ENCODE measurements at places on chromosomes 5 and 9. TPM values are rescaled to one million over a fixed set of nuclear protein-coding genes. Genes with fewer than 3 reads are reported as not detected.
A peak's percentile ranks its signal among the peaks of the same experiment; 100 is the strongest.

USP20 gene
- 16.8 TPM for total RNA-seq

DNA sequence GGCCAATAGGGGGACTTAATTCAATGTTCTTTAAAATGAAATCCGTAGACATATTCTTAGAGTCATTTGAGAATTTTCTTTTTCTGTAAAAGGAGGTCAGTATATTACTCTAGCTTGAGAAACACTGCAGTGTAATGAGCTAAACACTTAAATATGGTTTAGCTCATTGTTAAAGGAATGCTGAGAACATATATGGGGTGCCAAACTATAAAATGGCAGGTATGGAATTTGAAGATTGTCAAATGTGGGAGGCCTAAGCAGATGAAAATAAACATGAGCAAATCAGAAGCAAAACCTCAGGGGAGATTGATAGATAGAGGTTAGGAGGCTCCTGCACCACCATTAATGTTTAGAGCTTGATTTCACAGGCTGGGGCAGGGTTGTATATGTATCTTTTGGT, 57.9 kb downstream of the STX17 start:
- H3K4me3 ChIP-seq: no peak overlapping the region
- no peaks in the 10 kb centered on the region for H3K36me3 ChIP-seq
- H3K4me1 ChIP-seq: peaks cover 18% of the 10 kb centered on the region
- DNase-seq: no peak
- H3K27ac ChIP-seq: no peak overlapping the region
- H3K27me3 ChIP-seq: no peaks in the 10 kb centered on the region

GRCh38 chr5:91699429-91699828, 316.3 kb upstream of the ARRDC3 start:
- H3K27me3 ChIP-seq: no peaks in the 10 kb centered on the region
- H3K4me3 ChIP-seq: no peak overlapping the region
- H3K4me1 ChIP-seq: no peaks in the 10 kb centered on the region
- no peaks in the 10 kb centered on the region for H3K36me3 ChIP-seq

- no peaks in the 10 kb centered on the region for H3K4me1 ChIP-seq
- H3K36me3 ChIP-seq: no peaks in the 10 kb centered on the region
- no peak overlapping the region for H3K27ac ChIP-seq
- H3K4me3 ChIP-seq: no peak overlapping the region
These were observed 10.6 kb upstream of the GPX8 start for GRCh38 chr5:55149308-55149795.

DNA sequence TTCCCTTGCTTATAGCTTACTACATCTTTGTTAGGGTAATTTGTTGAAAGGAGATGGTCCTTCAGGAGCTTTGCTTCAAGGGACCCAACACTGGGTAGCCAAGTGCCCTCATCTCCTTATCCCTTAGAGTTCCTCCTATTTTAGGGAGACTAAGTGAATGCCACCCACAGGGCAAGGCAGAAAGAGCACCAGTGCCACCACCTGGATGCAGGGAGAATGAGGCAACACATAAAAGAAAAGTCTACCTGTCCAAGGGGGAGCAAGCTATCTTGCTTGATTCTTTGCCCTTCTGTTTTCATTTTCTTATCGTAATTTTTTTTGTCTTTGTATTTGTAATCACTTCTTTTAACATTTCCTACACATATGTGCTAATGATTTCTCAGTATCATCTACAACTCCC, 205.5 kb downstream of the NPR3 start:
- no peak overlapping the region for H3K4me3 ChIP-seq
- H3K27me3 ChIP-seq: 0 out of 2 replicates have a peak, but pooled peaks cover 5% of the 10 kb centered on the region
- H3K4me1 ChIP-seq: no peaks in the 10 kb centered on the region
- no peak overlapping the region for H3K27ac ChIP-seq
- no peaks in the 10 kb centered on the region for H3K36me3 ChIP-seq
- DNase-seq: peak; percentile 32

GRCh38 chr9:108382310-108382709, 473.5 kb downstream of the ACTL7B start:
- DNase-seq: no peak
- H3K4me1 ChIP-seq: no peaks in the 10 kb centered on the region
- H3K36me3 ChIP-seq: no peaks in the 10 kb centered on the region
- H3K27me3 ChIP-seq: no peaks in the 10 kb centered on the region
- no peak overlapping the region for H3K4me3 ChIP-seq

DNA sequence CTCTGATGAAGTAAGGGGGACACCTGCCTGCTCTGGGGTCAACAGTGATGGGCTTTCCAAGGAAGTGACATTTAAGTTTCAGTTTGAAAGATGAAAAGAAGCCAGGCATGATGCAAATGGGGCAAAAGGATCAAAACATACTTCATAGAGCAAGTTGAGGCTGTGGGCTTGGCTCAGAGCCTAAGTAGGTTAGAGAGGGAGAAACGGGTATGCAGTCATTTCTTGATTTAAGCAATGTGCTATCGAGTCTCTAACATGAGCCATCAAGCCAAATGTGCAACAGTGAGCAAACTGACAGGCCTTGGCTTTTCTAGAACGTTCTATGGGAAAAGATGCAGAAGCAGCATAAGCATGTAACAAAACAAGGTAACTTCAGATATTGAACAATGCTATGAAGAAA, 80.6 kb downstream of the ADRB2 start:
- peaks cover 29% of the 10 kb centered on the region for H3K4me1 ChIP-seq
- H3K27me3 ChIP-seq: no peaks in the 10 kb centered on the region
- no peak overlapping the region for H3K4me3 ChIP-seq
- H3K36me3 ChIP-seq: no peaks in the 10 kb centered on the region
- DNase-seq: no peak
- H3K27ac ChIP-seq: no peak overlapping the region

DNA sequence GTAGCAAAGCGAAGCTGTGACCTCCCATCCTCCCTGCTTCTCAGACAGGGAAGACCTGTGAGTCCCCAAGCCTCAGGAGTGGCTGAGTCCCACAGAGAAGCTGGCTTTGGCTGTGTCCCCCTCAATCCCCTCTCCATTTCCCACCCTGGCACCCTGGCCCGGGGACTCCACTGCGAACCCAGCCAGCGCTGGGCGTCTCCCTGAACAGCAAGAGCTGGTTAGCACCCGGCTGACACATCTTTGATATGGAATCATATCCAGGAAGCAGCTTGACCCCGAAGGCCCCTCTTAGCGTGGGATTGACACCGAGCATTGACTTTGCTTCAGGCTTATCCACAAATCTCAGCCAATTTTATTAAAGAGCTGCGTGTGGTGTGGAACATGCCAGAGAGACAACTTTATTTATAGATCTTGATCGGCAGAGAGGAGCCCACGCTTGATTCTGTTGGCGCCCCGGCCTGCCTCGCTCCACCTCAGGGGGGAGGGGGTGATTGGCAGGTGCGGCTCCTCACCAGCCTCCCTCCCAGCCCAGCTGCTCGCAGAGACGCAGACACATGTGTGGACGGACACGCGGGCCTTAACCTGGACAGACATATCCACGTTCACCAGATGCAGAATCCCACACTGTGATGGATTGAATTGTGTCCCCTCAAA, 120.7 kb upstream of the MVB12B start:
- H3K27me3 ChIP-seq: peaks cover 5% of the 10 kb centered on the region
- no peak overlapping the region for H3K27ac ChIP-seq
- DNase-seq: no peak
- no peaks in the 10 kb centered on the region for H3K4me1 ChIP-seq
- H3K4me3 ChIP-seq: no peak overlapping the region
- H3K36me3 ChIP-seq: no peaks in the 10 kb centered on the region

GLDC gene
- total RNA-seq: 4.9 TPM

ROR2 gene
- total RNA-seq: 15.7 TPM

DNA sequence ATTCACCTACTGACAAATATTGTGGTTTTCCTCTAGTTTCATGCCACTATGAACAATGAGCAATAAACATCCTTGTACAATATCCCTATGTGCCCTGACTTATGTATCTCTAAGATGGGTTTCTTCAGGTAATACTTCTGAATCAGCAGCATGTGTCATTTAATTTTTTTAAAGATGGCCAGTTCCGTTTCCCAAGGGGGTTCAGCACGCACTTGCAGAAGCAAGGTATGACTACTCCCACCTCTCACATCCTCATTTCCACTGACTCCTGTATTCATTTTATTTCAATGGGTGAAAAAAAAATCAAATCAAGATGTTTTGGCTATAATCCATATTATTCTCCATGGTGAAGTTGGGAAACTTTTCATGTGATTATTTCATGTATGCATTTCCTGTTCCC, 14.7 kb upstream of the ADAMTS19 start:
- no peaks in the 10 kb centered on the region for H3K27me3 ChIP-seq
- H3K4me3 ChIP-seq: no peak overlapping the region
- no peaks in the 10 kb centered on the region for H3K4me1 ChIP-seq
- no peaks in the 10 kb centered on the region for H3K36me3 ChIP-seq

SNCAIP gene
- not detected for total RNA-seq

DNA sequence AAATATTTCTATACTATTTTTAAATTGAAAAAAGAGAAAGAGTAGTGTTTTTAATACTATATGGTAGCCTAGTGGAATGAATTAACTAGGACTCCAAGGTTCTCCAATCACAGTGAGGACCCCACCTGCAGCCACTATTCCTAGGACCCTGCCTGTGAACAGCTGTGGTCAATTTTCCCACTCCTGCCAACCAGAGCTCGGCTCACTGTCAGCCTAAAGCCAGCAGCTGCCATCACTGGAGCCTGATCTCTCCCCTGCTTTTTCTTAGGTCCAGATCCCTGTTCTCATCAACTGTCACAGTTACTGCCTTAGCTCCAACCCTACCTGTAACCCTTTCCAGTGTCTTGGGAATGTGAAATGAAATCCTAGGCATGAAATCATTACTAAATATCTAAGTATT, 25.3 kb downstream of the ARSB start:
- H3K4me3 ChIP-seq: no peak overlapping the region
- H3K4me1 ChIP-seq: no peaks in the 10 kb centered on the region
- H3K27me3 ChIP-seq: no peaks in the 10 kb centered on the region
- H3K36me3 ChIP-seq: no peaks in the 10 kb centered on the region
- no peak overlapping the region for H3K27ac ChIP-seq

SLIT3 gene
- 0.10 TPM for total RNA-seq

FAXDC2 gene
- total RNA-seq: 0.22 TPM

TRPM3 gene
- total RNA-seq: not detected

DNA sequence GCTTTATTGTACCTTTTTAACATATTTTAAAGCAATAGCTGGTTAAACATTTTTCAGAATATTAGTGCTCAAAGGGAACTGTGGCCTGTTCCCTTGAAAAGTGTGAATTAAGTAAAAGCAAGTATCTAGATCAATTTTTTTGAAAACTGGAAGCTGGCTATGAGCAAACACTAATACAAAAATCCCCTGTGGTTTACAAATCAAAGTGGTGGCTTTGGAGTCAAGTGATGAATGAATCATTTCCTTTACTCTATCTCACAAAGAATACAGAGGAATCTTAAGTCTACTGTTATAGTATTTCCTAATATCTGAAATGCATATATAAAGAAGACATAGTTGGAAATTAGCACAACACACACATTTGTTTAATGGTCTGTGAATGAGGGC, 212.4 kb upstream of the C9orf72 start:
- H3K27me3 ChIP-seq: no peaks in the 10 kb centered on the region
- no peaks in the 10 kb centered on the region for H3K36me3 ChIP-seq
- H3K4me3 ChIP-seq: no peak overlapping the region
- H3K27ac ChIP-seq: no peak overlapping the region
- no peak for DNase-seq

OLFM1 gene
- total RNA-seq: 3.5 TPM

DNA sequence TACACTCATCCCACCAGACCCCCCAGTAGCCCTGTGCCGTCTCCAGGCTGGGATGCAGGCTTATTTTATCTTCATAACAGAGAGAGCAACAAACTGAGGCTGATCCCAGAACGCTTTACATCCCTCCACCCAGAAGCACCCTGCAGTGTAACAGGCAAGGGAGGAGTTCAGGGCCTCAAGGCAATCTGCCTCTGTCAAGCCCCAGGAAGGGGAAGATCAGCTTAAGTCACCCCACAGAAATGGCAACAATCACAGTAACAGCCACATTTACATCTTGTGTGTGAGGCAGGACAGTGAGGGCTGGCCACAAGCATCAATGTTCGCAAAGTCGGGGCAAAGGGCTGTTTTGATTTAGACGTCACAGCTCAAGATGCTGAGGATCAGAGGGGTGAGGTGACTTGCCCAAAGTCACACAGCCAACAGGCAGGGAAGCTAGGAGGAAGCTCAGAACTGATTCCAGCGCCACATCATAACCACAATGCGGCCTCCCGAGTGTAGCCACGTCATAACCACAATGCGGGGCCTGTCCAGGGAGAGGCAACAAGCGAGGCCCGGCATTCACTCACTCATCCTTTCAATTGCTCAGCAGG, 14.4 kb downstream of the STK10 start:
- peaks cover 42% of the 10 kb centered on the region for H3K4me1 ChIP-seq
- no peaks in the 10 kb centered on the region for H3K27me3 ChIP-seq
- H3K27ac ChIP-seq: peak overlapping the region; percentile 13
- DNase-seq: no peak
- no peak overlapping the region for H3K4me3 ChIP-seq
- H3K36me3 ChIP-seq: no peaks in the 10 kb centered on the region

- no peaks in the 10 kb centered on the region for H3K36me3 ChIP-seq
- no peak overlapping the region for H3K27ac ChIP-seq
- DNase-seq: no peak
- no peak overlapping the region for H3K4me3 ChIP-seq
- no peaks in the 10 kb centered on the region for H3K27me3 ChIP-seq
- no peaks in the 10 kb centered on the region for H3K4me1 ChIP-seq
These were observed 98.7 kb downstream of the CCDC192 start for GRCh38 chr5:127801751-127802476.

DNA sequence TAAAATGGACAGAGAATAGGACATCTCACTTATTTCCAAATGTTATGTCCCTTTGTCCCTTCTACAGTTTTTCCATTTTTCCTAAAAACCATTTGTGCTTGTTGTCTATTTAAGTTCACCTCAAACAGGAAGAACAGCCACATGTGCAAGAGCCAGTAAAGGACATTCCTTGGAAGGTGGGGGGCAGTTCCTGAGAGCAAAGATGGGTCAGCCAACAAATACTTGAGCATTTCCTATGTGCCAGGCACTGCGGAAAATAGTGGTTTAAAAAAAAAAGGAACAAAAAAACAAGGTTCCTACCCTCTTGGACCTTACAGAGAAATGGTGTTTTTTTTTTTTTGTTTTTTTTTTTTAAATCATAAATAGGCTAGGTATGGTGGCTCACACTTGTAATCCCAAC, 26.8 kb downstream of the ANP32B start:
- H3K36me3 ChIP-seq: peaks cover 79% of the 10 kb centered on the region
- H3K4me1 ChIP-seq: peaks cover 19% of the 10 kb centered on the region
- no peak overlapping the region for H3K27ac ChIP-seq
- no peak overlapping the region for H3K4me3 ChIP-seq
- no peak for DNase-seq

GRCh38 chr9:100030548-100030947, 68.3 kb downstream of the ERP44 start:
- no peak overlapping the region for H3K4me3 ChIP-seq
- no peak overlapping the region for H3K27ac ChIP-seq
- H3K27me3 ChIP-seq: no peaks in the 10 kb centered on the region
- H3K36me3 ChIP-seq: no peaks in the 10 kb centered on the region

PCDHGC3 gene
- total RNA-seq: 1.2 TPM

Data from HCT116 (cell line).